Activated naive CD8-positive, alpha-beta T cell treated with anti-CD3 and anti-CD28 coated beads for 36 hours (primary cell): ENCODE measurements at places on chromosomes 12 and 14. TPM values are rescaled to one million over a fixed set of nuclear protein-coding genes. Genes with fewer than 3 reads are reported as not detected.

The RD3L gene
- total RNA-seq, result not detected

The KHNYN gene
- 48.7 TPM for total RNA-seq

- no peaks in the 10 kb centered on the region for H3K4me1 ChIP-seq
- no peaks in the 10 kb centered on the region for H3K27me3 ChIP-seq
- H3K4me3 ChIP-seq, result no peak overlapping the region
- H3K27ac ChIP-seq, result no peak overlapping the region
- H3K36me3 ChIP-seq, result no peaks in the 10 kb centered on the region
- no peak for DNase-seq
Observed at GRCh38 chr12:40834321-40834720, 142.1 kb downstream of the CNTN1 start.

The SLC25A47 gene
- not detected for total RNA-seq

The RFX4 gene
- not detected for total RNA-seq

- DNase-seq, result no peak
- H3K27ac ChIP-seq, result no peak overlapping the region
- H3K36me3 ChIP-seq, result no peaks in the 10 kb centered on the region
- H3K4me1 ChIP-seq, result no peaks in the 10 kb centered on the region
- H3K27me3 ChIP-seq, result no peaks in the 10 kb centered on the region
Observed at GRCh38 chr12:17588968-17589367, 501.0 kb downstream of the RERGL start.

- no peak overlapping the region for H3K27ac ChIP-seq
- peaks cover 12% of the 10 kb centered on the region for H3K27me3 ChIP-seq
- DNase-seq, result no peak
- H3K4me1 ChIP-seq, result peaks cover 44% of the 10 kb centered on the region
- peaks cover 30% of the 10 kb centered on the region for H3K36me3 ChIP-seq
- H3K4me3 ChIP-seq, result no peak overlapping the region
Observed at GRCh38 chr12:108854451-108855283, 2.7 kb downstream of the SSH1 start.

DNA sequence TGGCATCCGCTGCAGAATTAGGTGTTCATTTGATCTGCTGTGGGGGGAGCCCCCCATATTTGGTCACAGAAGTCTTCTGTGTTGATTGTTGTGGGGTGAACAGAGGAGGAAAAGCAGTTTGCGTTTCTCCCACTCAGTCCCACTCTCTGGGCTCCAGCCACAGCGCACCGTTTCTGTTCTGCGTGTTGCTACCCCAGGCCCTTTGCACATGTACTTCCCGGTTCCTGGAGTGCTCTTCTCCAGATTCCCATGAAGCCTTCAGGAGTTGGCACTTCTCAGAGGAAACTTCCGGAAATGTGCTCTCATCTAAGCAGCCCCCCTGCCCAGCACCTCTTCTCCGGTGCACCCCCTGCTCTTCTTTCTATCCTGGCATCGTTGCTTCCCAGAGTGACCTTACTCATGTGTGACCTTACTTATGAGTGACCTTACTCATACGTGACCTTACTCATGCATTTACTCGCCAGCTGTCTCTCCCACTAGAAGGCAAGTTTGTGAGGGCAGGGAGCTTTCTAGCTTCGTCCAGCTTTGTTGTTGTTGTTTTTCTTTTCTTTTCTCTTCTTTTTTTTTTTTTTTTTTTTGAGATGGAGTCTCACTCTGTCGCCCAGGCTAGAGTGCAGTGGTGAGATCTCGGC is 93.7 kb downstream of the SCARB1 start:
- peaks cover 32% of the 10 kb centered on the region for H3K4me1 ChIP-seq
- no peak overlapping the region for H3K27ac ChIP-seq
- H3K4me3 ChIP-seq, result no peak overlapping the region
- peaks cover 22% of the 10 kb centered on the region for H3K27me3 ChIP-seq
- no peak for DNase-seq

The TIGAR gene
- 15.8 TPM for total RNA-seq

DNA sequence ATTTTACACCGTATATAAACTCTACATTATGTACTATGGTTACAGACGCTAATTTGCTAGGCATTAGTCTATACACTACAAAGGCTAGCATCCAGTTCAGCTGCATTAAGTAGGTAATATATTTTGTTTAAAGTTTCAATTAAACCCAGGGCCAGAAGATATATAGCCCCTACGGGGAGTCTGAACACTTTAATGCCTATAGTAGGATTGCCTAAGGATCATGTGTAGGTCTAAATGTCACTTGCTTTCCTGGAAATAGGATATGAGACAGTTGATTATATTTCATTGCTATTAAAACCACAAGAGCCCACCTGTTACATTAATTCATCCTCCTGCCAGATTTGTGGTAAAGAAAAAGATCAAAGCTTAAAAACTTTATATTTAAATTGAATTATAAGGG is 286.9 kb downstream of the TMTC2 start:
- no peaks in the 10 kb centered on the region for H3K36me3 ChIP-seq
- no peak for DNase-seq
- H3K4me3 ChIP-seq, result no peak overlapping the region
- no peaks in the 10 kb centered on the region for H3K27me3 ChIP-seq
- no peak overlapping the region for H3K27ac ChIP-seq

GRCh38 chr14:94115631-94116030 is 5.1 kb downstream of the IFI27 start:
- DNase-seq, result no peak
- no peak overlapping the region for H3K4me3 ChIP-seq
- peaks cover 18% of the 10 kb centered on the region for H3K27me3 ChIP-seq
- H3K36me3 ChIP-seq, result no peaks in the 10 kb centered on the region
- no peaks in the 10 kb centered on the region for H3K4me1 ChIP-seq
- H3K27ac ChIP-seq, result no peak overlapping the region

GRCh38 chr14:49366416-49366815 is 219.8 kb downstream of the RPS29 start:
- DNase-seq, result no peak
- H3K36me3 ChIP-seq, result no peaks in the 10 kb centered on the region
- H3K27me3 ChIP-seq, result no peaks in the 10 kb centered on the region
- H3K4me3 ChIP-seq, result no peak overlapping the region
- H3K27ac ChIP-seq, result no peak overlapping the region

The LALBA gene
- total RNA-seq, result not detected

GRCh38 chr14:99261912-99262787 is 9.8 kb downstream of the BCL11B start:
- H3K4me1 ChIP-seq, result peaks cover 89% of the 10 kb centered on the region
- peaks cover 59% of the 10 kb centered on the region for H3K36me3 ChIP-seq
- H3K27me3 ChIP-seq, result no peaks in the 10 kb centered on the region
- H3K27ac ChIP-seq, result peak overlapping the region; percentile 98

The GLI1 gene
- 0.62 TPM for total RNA-seq

GRCh38 chr12:52148464-52149181 is 43.2 kb downstream of the KRT80 start:
- no peak for DNase-seq
- H3K27ac ChIP-seq, result no peak overlapping the region
- H3K4me3 ChIP-seq, result no peak overlapping the region
- H3K4me1 ChIP-seq, result peaks cover 5% of the 10 kb centered on the region

The RTL1 gene
- not detected for total RNA-seq

The SLC16A7 gene
- 22.7 TPM for total RNA-seq

DNA sequence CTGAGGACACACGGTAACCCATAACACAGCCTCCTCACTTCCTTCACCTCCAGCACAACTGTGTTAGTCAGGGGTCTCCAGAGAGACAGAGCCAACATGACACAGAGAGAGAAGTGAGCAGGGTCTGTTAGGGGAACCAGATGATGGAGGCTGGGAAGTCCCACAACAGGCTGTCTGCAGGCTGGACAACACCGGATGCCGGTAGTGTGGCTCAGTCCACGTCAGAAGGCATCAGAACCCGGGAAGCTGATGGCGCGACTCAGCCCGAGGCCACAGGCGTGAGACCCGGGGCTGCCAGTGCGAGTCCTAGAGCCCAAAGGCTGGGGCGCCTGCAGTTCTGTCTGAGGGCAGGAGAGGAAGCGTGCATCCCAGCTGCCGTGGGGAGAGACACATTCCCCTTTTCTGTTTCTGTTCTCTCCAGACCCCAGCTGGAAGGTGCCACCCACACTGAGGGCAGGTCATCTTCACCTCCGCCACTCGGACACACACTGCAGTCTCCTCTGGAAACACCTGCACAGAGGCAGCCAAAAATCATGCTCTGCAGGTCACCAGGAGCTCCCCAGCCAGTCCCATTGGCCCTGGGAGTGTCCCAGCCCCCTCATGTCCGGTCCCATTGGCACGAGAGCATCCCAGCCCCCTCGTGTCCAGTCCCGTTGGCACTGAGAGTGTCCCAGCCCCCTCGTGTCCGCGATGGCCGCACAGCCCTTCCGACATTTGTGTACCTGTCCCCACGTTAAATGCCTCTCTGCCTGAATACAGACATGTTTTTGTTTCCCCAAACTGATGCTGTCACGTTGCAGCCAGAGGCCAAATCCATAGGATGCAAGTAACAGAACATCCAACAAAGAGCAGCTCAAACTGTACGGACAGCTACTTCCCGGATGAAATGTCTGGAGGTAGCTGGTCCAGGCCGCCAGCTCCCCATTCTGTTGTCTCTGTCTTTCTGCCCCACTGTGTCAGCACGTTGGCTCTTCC is 7.9 kb upstream of the FBRSL1 start:
- peaks cover 9% of the 10 kb centered on the region for H3K4me1 ChIP-seq
- no peak overlapping the region for H3K4me3 ChIP-seq
- no peak overlapping the region for H3K27ac ChIP-seq
- no peaks in the 10 kb centered on the region for H3K27me3 ChIP-seq
- DNase-seq, result no peak

DNA sequence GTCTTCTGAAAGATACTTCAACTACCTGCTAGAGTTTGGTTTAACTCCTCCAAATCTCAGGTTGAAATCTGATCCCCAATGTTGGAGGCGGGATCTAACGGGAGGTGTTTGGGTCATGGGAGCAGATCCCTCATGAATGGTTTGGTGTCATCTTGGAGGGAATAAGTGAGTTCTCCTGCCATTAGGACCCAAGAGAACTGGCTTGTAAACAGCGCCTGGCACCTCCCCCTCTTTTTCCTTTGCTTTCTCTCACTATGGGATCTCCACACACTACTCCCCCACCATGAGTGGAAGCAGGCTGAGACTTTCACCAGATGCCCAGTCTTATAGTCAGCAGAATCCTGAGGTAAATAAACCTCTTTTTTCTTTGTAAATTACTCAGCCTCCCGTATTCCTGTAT is 2.5 kb downstream of the CNIH1 start:
- no peak for DNase-seq
- no peaks in the 10 kb centered on the region for H3K27me3 ChIP-seq
- peaks cover 49% of the 10 kb centered on the region for H3K36me3 ChIP-seq
- H3K27ac ChIP-seq, result no peak overlapping the region
- H3K4me3 ChIP-seq, result peak overlapping the region; percentile 10

The RFLNA gene
- total RNA-seq, result not detected

DNA sequence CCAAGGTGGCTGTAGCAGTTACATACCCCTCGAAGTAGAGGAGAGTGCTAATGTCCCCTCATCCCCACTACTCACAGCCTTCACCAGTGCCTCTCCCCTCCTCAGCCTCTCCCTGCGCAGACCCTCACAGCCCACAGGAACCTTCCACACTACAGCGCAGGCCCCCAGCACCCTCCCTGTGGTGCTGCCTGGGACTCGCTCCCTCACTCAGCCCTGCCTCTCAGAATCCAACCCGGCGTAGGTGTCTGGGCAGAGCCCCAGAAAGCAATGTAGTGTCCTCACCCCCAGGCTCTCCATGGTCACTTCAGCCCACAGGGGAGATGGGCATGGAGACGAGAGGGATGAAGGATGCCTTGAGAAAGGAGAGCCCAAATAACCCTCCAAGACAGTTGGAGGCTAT is 10.9 kb upstream of the ZNF740 start:
- H3K36me3 ChIP-seq, result no peaks in the 10 kb centered on the region
- H3K27me3 ChIP-seq, result no peaks in the 10 kb centered on the region
- peaks cover 3% of the 10 kb centered on the region for H3K4me1 ChIP-seq
- no peak overlapping the region for H3K27ac ChIP-seq

The KRT83 gene
- total RNA-seq, result not detected

- no peaks in the 10 kb centered on the region for H3K27me3 ChIP-seq
- H3K27ac ChIP-seq, result no peak overlapping the region
- no peak overlapping the region for H3K4me3 ChIP-seq
Observed at GRCh38 chr14:70013271-70013873, 134.2 kb downstream of the SMOC1 start.

GRCh38 chr12:50621399-50622300 is 116.9 kb downstream of the DIP2B start:
- peak overlapping the region; percentile 36 for H3K27ac ChIP-seq
- H3K27me3 ChIP-seq, result no peaks in the 10 kb centered on the region
- no peak overlapping the region for H3K4me3 ChIP-seq
- H3K36me3 ChIP-seq, result peaks cover 16% of the 10 kb centered on the region

- H3K4me3 ChIP-seq, result no peak overlapping the region
- no peak overlapping the region for H3K27ac ChIP-seq
- H3K27me3 ChIP-seq, result no peaks in the 10 kb centered on the region
- DNase-seq, result no peak
Observed at GRCh38 chr12:10861366-10861765, 12.1 kb upstream of the PRR4 start.

The RIMBP2 gene
- not detected for total RNA-seq

- H3K36me3 ChIP-seq, result peaks cover 64% of the 10 kb centered on the region
- H3K27ac ChIP-seq, result peak overlapping the region; percentile 32
- no peak overlapping the region for H3K4me3 ChIP-seq
- peaks cover 66% of the 10 kb centered on the region for H3K4me1 ChIP-seq
- DNase-seq, result no peak
Observed at GRCh38 chr14:64919618-64920017, 5.4 kb downstream of the CHURC1 start.

DNA sequence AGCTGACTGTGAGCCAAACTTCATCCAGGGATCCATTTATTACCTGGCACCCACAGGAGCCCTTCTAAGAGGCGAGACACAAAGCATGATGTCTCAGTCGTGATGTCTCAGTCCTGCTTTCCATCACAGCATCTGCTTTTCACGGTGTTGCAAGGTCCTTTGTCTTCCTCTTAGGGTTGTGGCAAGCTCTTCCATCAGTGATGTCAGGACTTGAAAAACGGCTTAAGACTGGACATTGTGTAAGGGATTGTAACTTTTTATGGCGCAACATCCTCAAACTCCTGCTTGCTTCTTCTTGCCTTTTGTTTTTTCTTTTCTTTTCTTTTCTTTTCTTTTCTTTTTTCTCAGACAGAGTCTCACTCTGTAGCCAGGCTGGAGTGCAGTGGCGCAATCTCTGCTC is 586.5 kb upstream of the TMEM132C start:
- H3K27ac ChIP-seq, result no peak overlapping the region
- H3K4me1 ChIP-seq, result no peaks in the 10 kb centered on the region
- no peak for DNase-seq
- no peaks in the 10 kb centered on the region for H3K27me3 ChIP-seq
- H3K4me3 ChIP-seq, result no peak overlapping the region
- H3K36me3 ChIP-seq, result no peaks in the 10 kb centered on the region

The MYH6 gene
- total RNA-seq, result not detected

DNA sequence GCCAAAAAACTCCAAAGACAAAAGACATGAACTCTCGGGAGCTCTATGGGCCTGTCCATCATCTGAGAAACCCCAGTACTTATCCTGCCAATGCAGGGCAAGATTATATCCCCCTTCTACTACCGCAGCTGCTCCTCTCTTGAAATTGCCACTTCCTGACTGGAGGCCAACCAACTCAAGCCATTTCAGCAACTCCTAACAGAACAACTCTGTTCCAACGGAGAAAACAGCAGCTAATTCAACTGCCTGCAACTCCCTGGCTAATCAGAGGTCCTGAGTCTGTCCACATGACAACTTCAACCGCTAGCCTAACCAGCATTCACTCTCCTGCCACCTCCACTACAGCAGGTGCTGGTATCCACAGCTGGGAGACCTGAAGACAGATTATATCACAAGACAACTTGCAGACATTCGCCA is 24.1 kb downstream of the CEP83 start:
- no peak overlapping the region for H3K4me3 ChIP-seq
- no peak overlapping the region for H3K27ac ChIP-seq
- peaks cover 26% of the 10 kb centered on the region for H3K4me1 ChIP-seq
- no peaks in the 10 kb centered on the region for H3K27me3 ChIP-seq
- no peak for DNase-seq
